Tibial artery (tissue), 4 donors: ENCODE measurements at places on chromosomes 12 and 14.

GRCh38 chr12:7915661-7916403 lies 20.2 kb downstream of the SLC2A3 start:
- DNase-seq = no peak

GRCh38 chr14:100407376-100408102 lies 84.4 kb downstream of the SLC25A47 start:
- no peak for DNase-seq

GRCh38 chr12:30138483-30138882 lies 354.7 kb upstream of the TMTC1 start:
- DNase-seq = no peak

DNA sequence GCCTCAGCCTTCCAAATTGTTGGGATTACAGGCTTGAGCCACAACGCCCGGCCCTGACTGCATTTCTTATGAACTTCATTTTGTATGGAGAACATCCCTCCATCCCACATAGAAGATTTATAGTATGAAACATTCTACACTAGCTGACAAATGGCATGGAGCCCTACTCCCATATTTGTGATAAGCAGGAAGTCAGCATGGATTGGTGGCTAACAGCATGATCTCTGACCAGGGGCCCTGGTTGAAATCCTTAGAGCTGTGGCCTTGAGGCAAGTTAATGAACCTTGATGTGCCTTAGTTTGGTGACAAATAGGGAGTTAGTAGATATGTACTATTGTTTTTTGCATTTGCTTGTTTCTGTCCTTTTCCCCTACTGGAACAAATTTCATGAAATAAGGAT lies 12.3 kb downstream of the IFI27L1 start:
- no peak for DNase-seq

DNA sequence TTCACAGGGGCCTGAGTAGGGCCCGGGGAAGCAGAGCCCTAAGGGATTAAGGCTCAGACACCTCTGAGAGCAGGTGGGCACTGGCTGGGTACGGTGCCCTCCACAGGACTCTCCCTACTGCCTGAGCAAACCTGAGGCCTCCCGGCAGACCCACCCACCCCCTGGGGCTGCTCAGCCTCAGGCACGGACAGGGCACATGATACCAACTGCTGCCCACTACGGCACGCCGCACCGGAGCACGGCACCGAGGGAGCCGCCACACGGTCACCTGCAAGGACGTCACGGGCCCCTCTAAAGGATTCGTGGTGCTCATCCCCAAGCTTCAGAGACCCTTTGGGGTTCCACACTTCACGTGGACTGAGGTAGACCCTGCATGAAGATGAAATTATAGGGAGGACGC lies 7.1 kb downstream of the LTBR start:
- DNase-seq = no peak

DNA sequence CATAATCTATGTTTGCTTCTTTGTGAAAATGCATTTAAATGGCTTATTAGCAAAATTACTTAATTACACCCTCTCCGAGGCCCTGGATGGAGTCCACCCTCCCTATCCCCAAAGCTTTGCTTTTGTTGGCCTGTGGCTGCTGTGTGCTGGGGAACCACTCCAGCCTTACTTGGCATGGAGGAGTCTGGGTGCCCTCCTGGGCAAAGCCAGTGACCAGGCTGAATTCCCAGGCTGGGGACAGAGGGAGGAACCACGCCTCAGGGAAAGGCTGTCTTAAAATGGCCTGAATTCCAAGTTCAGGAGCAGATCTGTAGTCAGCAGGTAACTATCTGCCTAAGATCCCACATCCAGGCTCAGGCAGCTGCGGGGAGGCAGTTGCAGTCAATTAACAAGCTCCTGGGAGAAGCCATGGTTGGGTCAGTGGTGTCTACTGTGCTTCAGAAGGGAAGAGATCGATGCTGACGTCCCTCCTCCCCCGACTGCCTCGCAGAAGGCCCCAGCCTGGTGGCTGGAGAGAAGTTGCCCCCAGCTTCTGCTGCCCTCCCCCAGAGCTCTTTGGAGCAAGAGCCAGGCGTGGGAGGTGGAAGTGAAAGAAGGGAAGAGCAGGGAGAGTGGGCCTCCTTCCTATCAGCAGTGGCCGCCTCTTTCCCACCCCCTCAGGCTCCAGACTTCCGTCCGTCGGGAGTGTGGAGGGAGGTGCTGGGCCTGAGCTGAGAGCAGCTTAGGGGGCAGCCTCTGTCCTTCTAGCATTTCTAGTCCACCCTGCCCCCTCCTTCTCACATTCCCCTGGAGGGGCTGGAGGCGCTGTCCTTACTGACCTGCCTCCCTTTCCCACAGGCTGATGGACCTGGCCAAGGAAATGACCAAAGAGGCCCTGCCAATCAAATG lies 11.3 kb downstream of the VASH1 start:
- peak; percentile 88 for DNase-seq
